ENCODE measurements at places on chromosomes 11 and 22.

DNA sequence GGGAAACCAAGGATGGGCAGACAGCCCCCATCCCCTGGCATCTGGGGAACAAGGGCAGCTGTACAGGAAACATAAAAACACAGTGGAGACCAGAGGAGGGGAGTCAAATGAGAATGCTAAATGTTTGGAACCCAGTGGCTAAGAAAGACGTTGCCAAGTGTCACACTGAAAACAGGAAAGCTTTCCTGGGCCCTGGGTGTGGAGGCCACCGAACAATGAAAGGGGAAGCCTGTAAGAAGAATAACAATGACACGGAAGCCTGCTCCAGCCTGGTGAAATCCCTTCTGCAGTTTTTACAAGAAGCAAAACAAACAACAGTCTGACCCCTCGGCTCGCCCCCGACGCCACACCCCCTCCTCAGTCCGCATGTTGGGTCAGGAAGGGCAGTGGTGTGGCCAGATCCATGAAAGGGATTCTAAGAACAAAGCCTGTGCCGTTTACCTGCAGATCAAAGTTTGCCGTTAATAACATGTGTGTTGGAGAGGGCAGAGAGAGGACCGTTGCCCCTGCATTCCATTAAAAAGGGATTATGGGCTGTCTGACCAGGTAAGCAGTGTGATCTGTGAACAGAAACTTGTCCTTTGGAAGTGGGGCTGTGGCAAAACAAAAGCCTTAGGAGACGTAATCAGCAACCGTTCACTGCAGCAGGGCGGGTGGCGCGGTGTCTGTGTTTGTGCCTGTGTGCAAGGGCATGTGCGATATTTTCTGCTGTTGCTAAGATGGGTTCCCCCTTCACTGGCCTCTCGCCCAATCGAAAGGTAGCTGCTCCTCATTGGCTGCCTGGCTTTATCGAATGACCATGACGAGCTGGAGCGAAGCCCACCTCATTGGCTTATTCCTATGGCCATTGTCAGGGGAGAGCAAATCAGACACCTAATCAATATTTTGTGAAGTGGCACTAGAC is 113.7 kb upstream of the BLID start:
- no peak for DNase-seq

DNA sequence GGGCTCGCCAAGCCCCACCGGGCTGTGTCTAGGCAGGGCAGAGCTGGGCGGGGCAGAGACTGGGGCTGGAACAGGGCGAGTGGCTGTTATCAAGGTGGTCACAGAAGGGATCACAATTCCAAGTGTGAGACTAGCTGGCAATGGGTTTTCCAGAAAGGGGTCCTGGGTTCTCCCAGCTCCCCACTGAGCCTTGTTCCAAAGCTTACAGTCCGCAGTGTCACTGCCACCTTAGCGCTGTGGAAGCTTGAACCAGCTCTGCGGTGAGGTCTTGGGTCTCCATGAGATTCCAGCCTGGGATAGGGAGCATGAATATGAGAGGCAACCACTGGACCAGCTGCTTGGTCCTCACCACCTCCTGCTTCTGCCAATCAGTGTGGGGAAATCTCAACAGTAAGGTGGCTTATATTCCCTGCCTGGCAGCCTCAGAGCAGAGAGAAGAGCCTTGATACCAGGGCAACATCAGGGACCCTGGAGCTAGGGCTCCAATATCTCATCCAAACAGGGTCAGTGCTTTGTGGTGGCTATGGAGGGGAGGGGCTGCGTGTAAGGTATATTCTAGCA is 831 bp downstream of the CD44 start:
- no peak for DNase-seq

DNA sequence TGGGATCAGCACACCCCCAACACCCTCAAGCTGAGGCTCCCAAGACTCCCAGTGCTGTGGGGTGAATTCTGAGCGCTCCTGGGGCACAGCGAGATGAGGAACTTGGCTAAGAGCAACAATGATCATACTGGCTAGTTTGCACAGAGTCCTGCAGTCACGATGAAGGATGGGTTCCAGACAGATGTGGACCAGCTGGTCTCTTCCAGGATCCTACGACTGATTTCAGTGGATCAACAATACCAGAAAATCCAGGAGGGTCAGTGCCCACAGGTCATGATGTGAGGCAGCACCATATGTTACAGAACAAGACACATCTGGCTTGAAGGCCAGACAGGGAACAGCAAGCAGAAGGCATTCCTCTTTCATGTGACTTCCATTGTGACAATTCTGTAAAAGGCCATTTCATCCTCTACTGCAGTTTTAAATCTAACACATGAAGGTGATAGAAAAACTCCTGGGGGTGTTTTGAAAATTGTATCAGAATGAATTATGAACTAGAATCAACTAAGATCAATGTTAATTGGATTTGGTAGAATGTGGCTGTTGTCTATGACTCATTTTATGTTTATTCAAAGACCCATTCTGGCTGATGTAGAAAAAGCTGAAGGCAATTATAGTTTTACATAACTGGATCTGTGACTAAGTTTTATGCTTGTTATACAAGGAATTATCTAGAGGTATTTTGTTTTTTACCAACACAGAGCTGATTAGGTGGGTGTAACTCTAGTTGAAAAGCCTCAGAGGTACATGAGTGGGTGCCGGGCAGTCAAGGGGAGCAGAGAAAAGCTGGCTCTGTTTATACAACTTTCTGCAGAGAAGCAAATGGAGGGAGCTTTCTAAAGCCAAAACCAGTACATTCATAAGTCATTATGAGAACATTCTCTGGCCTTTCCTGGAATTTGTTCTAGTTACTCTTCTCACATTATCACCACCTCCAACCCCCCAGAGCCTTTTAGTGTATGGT is 29.1 kb downstream of the OR52K1 start:
- no peak for DNase-seq

- no peak for DNase-seq
Measured at GRCh38 chr11:106459135-106459534, 381.7 kb downstream of the AASDHPPT start.

- no peak for DNase-seq
Measured at GRCh38 chr22:46770151-46770641, 7.7 kb downstream of the TBC1D22A start.

GRCh38 chr11:111846636-111847035 is 24.7 kb downstream of the ALG9 start:
- DNase-seq = no peak

GRCh38 chr22:45896153-45896951 is 80.6 kb downstream of the WNT7B start:
- DNase-seq = no peak

DNA sequence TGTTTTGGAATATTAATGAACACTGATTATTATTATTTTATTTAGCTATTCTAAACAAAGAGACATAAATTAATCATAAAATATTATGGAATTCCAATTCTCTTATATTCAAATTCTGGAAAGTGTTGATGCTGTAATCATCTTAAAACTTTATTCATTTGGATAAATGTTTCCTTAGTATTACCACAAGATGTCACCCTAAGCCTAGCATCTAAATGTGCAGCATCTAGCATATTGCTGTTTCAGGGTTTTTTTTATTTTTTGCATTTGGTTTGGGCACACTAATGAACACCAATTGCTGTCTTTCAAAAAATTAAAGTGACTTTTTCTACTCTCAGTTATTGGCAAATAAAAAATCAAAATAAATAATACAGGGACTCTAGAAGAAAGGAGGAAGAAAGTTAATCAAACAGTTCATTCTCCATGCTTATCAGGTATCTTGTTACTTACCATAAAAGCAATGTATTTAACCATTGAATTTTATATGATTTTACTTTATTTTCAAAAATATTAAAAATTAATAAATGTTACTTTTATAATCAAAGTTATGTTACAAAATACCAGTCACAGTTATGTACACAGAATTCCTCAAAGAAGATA is 31.8 kb downstream of the DLG2 start:
- DNase-seq = peak; percentile 6

DNA sequence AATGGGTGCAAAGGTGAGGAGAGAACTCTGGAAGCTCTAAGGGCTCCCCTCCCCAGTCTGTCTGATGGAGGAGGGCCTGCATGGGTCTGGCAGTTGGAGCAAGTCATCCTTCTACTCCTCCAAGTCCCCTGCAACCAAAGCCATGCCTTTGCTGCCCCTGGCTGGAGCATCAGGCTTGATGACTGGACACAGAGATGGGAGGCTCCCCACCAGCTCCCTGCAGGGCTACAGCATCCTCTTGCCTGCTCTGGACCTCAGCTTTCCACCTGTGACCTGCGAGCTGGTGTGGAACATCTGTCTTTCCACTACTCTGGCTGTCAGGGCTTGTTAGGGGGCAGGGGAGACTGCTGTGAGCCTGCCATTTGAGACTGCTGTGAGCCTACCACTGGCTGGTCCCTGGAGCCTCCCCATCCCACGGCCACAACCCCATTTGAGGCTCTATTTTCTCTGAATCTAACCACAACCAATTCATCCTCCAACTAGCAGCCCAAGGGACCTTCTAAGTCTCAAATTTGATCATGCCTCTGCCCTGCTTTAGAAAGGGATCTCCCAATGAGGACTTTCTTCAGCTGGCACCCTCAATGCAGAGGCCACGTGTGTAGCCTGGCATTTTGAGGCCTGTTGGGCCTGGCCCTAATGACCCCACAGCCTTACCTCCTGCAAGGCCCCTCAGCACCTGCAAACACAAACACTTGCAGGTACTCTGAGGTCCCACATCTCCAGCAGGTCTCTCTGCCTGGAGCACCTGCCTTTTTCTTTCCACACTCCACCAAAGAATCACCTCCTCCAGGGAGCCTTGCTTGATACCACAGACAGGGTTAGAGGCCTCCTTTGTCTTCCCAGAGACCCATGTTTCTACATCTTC is 9.9 kb downstream of the P2RY6 start:
- no peak for DNase-seq

GRCh38 chr11:133778161-133778560 is 67.2 kb downstream of the SPATA19 start:
- DNase-seq = no peak

- DNase-seq = no peak
Measured at GRCh38 chr22:32720924-32721323, 80.6 kb upstream of the TIMP3 start.

GRCh38 chr11:34251589-34251980 is 106.2 kb downstream of the ABTB2 start:
- DNase-seq = no peak

GRCh38 chr11:34408580-34409172 is 30.1 kb upstream of the CAT start:
- no peak for DNase-seq

DNA sequence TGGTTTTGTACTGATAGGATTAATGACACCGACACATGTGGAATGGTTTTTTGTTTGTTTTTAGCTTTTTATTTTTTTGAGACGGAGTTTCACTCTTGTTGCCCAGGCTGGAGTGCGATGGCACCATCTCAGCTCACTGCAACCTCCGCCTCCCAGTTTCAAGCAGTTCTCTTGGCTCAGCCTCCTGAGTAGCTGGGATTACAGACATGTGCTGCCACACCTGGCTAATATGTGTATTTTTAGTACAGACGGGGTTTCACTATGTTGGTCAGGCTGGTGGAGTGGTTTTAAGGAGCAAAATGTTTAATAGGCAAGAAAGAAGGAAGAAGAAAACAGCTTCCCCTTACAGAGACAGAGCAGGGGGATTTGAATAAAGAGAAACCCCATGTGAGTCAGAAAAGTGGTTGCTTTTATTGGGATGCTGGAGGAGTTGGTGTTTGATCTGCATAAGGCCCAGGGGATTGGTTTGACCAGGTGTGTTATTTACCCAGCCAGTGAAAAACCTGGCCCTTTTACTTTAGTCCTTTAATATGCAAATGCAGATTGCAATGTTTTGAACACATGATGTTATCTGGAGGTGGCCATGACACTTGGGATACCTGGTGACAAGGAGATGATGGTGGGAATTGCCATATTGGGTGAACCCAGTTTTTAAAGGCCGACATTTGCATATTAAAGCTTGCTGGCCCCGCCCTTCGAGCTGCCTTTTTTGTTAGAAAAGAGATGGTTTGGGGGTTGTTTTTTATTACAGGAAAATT is 24.3 kb downstream of the SUSD2 start:
- no peak for DNase-seq

- no peak for DNase-seq
Measured at GRCh38 chr11:1513326-1514296, 27.0 kb upstream of the MOB2 start.

DNA sequence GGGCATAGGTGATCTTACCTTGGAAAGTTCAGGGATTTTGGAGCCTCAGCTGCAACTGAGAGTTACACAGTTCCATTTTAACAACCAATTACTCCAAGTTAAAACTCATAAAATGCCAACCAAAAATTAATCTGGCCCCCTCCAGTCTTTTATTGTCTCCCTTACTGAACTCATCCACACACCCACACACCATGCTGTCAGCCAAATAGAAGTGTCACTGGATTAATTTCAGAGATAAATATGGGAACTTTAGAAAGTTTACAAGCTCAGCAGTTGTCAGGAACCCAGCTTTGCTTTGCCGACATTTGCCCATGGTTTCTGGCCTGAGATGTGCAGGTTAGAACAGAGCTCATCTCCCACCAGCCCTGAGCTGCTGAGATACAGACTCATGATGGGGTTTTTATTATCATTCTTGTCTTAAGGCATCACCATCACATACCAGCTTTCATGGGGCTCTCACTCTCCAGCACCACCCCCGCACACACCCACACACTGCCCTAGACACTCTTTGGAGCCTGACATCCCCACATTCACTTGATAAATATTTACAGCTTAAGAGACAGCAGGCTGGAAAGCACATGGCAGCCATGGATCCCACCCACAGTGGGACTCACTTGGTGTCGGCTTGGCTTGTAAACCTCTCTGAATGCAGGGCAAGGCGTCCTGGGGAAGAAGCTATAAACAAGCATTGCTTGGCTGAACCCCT is 23.7 kb upstream of the CTR9 start:
- DNase-seq = no peak

- peak; percentile 45 for DNase-seq
Measured at GRCh38 chr22:41092847-41093411, 537 bp downstream of the EP300 start.

DNA sequence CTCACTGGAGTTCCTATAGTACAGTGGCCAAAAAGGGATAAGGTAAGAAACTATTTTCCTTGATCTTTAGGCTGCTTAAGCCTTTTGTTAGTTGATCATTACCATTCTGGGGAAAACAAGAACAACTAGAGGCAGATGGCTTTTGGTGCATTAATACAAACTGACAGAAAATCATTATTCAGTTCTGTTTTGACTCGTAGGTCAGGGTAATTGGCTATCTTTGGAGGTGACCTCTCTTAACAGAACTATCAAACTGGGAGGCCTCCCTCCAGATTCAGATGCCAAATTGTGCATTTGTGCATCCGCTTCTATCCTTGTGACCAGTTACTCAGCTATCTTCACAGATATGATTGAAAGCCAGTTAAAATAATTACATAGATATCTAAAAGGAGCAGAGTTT is 23.2 kb upstream of the GRK2 start:
- no peak for DNase-seq

All from HuH-7.5 (cell line).